ENCODE measurements at places on chromosomes 7 and 10.

DNA sequence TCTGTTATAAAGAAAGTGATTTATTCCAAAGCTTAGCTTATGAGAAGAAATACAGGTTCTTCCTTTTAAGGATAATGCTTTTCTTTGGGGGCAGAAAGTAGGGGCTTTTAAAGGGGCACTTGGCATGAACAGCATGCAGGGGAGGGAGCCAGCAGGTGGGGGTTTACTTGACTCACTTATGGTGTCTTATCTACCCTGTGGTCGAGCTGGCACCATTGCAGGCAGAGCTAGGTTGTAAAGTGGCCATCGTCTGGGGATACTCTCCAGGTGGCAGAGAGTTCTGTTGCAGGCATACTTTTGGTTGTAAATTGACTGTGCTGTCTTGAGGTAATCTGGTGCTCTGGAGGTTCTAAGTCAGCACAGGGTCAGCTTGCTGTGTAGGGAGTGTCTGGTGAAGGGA, 26.3 kb upstream of the IFRD1 start:
- no peak for DNase-seq

- DNase-seq = no peak
Observed at GRCh38 chr7:115297656-115298055, 375.8 kb downstream of the MDFIC start.

DNA sequence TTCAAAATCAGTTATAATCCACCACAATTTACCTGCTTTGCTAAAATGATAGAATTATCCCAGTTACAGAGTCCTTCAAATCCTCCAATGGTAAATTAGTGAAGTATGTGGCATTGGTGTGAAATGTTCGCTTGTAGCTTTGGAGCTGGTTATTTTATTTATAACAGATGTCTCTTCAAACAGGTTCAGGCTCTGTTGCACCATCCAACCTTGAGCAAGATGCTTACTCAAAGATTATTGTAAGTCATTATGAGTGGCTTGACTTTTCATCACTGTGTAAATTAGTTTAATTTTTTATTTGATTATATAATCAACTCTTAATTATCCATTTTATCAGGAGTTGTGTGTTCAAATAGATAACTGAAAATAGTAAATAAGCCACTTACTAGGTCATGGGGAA, 99.4 kb downstream of the BTRC start:
- DNase-seq = peak; percentile 3

- DNase-seq = no peak
Observed at GRCh38 chr10:96585736-96586418, 935 bp downstream of the TM9SF3 start.

DNA sequence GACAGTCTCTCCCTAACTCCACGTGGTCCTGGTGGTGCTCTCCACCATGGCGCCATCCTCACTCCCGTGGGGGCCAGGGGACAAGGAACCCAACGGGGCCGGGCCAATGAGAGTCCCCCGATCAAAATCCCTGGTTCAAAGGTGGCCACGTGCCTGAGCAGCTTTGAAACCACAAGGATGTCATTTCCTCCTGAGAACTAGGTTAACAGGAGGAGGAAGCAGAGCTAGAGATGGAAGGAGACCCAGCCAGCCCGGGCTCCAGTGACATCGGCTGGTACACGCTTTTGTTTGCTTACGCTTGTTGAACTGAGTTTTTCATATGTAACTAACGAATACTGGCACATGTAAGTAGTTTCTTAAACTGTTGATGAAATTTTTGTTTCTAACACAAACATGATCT, 61.7 kb downstream of the PRPF18 start:
- DNase-seq = no peak

DNA sequence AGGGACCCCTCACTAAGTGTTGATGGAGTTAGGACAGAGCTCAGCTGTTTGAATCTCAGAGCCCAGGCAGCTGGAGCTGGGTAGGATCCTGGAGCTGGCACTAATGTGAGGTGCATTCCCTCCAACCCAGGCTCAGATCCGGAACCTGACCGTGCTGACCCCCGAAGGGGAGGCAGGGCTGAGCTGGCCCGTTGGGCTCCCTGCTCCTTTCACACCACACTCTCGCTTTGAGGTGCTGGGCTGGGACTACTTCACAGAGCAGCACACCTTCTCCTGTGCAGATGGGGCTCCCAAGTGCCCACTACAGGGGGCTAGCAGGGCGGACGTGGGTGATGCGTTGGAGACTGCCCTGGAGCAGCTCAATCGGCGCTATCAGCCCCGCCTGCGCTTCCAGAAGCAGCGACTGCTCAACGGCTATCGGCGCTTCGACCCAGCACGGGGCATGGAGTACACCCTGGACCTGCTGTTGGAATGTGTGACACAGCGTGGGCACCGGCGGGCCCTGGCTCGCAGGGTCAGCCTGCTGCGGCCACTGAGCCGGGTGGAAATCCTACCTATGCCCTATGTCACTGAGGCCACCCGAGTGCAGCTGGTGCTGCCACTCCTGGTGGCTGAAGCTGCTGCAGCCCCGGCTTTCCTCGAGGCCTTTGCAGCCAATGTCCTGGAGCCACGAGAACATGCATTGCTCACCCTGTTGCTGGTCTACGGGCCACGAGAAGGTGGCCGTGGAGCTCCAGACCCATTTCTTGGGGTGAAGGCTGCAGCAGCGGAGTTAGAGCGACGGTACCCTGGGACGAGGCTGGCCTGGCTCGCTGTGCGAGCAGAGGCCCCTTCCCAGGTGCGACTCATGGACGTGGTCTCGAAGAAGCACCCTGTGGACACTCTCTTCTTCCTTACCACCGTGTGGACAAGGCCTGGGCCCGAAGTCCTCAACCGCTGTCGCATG, 5.2 kb downstream of the CHPF2 start:
- no peak for DNase-seq

DNA sequence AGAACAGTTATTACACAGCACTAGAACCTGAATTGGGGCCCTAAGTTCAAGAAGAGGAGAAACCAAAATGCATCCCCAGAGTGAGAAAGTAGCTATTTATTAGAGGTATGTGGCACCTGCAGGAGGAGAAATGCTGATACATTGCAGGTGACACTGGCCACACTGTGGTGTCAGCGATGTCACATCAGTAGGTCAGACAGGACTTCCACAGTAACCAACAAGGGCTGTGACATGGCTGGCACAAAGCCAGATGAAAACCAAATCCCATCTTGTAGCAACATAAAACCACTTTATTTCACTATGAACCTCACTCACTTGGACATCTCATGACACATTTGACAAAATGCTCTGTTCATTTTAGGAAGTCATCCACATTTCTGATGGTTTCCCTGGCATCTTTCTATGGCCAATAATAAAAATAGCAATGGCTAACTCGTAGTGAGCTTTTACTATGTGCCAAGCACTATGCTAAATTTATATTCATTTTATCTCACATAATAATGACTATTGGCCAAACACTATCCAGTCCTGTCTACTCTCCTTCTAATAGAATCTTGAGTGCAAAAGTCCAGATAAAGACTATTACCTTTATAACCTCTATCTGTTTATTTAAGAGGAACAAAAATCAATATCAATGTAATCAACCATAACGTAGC, 154.2 kb downstream of the TSPAN12 start:
- DNase-seq = no peak

GRCh38 chr7:18390535-18390907, 105.0 kb upstream of the HDAC9 start:
- DNase-seq = no peak

DNA sequence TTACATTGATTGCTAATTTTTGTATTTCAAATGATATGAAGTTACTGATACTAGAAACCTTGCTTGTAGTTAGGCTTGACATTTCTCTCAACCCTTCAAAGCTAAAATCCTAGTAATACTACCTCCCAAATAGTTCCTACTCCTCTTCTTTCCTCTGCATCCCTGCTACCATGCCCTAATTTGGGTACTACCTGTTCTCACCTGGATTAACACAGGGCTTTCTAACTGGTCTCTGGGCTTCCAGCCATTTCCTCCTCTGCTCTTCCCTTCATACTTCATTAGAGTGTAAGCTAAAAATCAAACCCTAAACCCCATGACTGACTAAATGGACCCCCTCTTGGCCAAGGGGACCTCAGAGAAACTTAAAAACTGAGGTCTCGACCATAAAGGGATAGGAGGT, 112.4 kb downstream of the CHCHD3 start:
- DNase-seq = no peak

DNA sequence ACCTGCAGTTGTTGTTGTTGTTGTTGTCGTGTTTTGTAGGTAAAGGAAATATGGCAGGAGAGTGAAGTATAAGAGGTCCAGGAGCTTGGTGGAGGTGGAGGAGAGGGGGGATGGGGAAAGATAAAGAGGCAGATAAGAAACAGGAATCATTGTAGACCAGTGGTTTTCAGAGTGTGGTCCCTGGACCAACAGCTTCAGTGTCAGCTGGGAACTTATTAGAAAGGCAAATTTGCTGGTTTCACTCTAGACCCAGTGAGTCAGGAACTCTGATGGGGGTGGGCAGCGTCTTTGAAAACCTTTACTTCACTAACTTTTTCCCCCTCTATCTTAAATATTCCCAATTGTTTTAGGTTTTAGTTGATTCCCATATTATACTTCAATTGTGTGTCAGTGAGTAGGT, 241.5 kb downstream of the AUTS2 start:
- no peak for DNase-seq

DNA sequence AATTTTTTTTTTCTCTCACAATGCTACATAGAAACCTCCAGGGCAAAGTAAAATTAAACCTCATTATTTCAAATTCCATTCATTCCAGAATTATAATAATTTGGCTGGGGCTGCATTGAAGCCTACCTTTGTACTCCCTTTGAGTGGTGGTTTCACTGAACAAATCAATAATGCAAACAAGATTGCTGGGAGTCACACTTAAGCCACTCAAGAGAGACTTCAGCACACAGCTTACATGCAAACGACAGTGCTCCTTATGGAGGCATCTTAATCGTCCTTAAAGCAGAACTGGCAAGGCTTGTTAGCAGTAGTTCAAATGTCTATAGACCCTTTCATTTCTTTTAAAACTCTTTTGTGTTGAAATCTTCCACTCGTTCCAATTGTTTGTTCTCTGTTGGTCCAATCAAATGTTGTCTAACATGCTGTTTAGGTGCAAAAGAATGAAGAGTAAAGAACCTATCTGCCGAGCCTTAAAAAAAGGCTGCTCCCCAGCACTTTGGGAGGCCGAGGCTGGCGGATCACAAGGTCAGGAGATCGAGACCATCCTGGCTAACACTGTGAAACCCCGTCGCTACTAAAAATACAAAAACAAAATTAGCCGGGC, 294.9 kb downstream of the FGFR2 start:
- no peak for DNase-seq

DNA sequence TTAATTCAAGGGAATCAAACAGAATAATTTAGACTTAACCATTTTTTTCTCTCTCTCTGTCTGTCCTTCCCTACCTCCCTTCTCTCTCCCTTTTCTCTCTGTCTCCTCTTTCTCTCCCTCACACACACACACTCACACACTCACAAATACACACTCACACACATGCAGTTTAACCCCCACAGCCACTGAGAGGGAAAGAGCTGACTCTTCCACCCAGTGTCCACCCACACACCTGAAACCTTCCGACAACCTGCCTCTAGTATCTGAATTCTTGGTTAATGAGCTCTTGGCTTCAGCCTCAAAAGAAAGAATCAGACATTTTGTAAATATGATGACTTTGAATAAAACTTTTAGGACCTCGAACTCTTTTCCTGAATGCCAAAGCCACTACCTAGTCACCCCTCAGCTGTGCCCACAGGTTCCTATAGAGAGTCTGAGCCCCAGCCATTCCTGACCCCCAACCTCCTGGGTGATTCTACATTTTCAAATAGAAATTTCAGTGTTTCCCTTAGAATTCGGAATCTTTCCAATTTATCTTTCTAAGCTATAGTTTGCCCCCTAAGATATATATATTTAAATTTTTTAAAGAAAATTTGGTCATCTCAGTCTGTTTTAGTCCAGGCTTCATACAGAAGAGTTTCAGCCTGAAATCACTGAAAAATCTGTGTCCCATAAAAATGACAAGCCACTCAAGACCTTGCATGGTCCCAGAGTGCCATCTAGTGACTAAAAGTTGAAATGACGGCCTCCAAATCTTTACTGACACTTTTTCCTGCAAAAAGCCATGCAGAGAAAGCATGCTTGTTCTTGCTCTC, 202.8 kb downstream of the IPMK start:
- peak; percentile 1 for DNase-seq

GRCh38 chr7:33669251-33669670, 236.1 kb upstream of the BMPER start:
- no peak for DNase-seq

DNA sequence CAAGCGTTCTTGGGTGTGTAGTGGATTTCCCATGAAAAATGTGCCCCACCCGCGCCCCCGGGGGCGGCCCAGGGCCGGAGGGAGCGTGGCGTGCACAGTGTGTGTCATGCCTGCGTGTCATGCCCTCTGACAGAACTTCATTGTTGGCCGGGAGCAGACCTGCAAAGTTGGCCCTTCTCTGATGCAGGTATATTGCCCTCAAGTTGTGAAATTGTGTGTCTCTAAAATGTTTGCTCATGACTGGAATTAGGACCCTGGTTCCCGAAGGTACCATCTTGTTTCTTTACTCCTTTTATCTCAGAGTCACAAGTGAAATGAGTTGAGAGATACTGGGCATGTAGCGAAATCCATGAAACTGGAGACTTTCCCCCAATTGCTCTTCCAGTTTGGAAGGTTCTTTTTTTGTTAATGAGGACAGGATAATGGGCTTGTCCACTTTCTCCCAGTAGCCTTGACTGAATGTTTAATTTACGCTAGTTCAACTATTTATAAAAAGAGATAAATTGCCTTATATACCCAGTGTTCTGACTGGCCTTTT, 26.2 kb downstream of the ADK start:
- no peak for DNase-seq

- peak; percentile 99 for DNase-seq
Observed at GRCh38 chr7:82166260-82167015, 277.1 kb downstream of the CACNA2D1 start.

DNA sequence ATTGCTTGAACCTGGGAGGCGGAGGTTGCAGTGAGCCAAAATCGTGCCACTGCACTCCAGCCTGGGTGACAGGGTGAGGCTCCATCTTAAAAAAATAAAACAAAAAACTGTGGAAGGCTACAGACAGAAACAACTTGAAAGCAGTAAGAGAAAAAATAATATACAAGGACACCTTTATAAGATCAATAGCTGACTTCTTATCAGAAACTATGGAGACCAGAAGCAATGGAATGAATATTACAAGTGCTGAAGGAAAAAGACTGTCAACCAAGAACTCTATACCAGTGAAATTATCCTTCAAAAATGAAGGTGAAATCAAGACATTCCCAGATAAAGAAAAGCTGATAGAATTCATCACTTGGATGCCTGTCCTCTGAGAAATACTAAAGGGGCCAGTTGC, 49.0 kb downstream of the RBAK start:
- no peak for DNase-seq

DNA sequence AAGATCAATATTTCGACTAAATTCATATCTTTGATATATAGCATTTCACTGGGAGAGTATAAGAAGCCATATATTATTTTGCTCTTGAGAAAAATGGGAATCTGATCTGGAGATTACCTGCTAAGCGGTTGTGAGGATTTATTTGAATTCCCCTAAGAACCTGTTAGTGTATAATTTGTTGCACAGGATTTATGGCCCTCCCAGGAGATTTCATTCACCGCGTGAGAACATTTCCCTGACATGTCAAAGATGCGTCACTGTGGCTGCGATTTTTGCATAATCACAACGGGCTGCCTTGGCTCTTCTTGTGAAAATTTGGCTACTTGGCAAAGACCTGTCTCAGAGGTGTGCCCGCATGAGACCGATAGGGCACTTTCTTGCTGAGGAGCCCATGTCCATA, 184.7 kb upstream of the PFKP start:
- no peak for DNase-seq
